ENCODE measurements at places on chromosomes 7 and 10. TPM values are rescaled to one million over a fixed set of nuclear protein-coding genes. Genes with fewer than 3 reads are reported as not detected.

GRCh38 chr10:86290933-86291615, 75.5 kb downstream of the GRID1 start:
- no peaks in the 10 kb centered on the region for H3K4me1 ChIP-seq
- H3K4me3 ChIP-seq = no peak overlapping the region
- H3K36me3 ChIP-seq = no peaks in the 10 kb centered on the region

GRCh38 chr7:50346545-50347497, 42.3 kb downstream of the IKZF1 start:
- no peak overlapping the region for H3K4me3 ChIP-seq
- H3K4me1 ChIP-seq = no peaks in the 10 kb centered on the region
- H3K36me3 ChIP-seq = no peaks in the 10 kb centered on the region
- DNase-seq = no peak

- peaks cover 10% of the 10 kb centered on the region for H3K4me1 ChIP-seq
- H3K36me3 ChIP-seq = no peaks in the 10 kb centered on the region
- no peak overlapping the region for H3K4me3 ChIP-seq
- peak; percentile 79 for DNase-seq
- no peaks in the 10 kb centered on the region for H3K27me3 ChIP-seq
- H3K27ac ChIP-seq = no peak overlapping the region
Observed at GRCh38 chr7:13144673-13145072, 457.2 kb downstream of the ARL4A start.

DNA sequence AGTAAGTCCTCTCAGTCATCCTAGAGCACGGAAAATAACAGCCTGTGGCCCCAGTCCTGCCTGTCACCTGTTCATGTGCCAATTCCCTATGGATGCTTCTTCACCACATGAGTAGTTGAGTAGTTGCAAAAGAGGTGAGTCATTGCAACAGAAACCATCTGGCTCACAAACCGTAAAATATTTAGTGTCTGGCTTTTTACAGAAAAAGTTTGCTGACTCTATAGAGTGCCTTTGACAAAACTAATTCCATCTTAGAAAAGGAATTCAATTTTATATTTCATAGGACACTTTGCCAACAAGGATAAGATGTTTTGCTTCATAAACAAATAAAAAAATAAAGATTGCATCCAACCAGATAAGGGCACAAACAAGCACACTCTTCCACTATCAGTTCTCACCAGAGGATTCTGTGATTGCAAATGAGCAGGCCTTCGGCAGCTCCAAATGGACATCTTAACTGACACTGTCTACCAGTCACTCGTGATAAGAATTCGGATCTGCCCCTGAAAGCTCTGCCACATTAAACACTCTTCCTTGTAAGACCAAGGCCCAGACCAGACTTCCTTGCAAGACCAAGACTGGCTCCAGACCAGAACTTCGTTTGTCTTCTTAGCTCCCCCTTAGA, 242.7 kb upstream of the SEMA3C start:
- H3K4me3 ChIP-seq = no peak overlapping the region
- no peaks in the 10 kb centered on the region for H3K36me3 ChIP-seq
- no peaks in the 10 kb centered on the region for H3K4me1 ChIP-seq
- H3K27ac ChIP-seq = no peak overlapping the region

DNA sequence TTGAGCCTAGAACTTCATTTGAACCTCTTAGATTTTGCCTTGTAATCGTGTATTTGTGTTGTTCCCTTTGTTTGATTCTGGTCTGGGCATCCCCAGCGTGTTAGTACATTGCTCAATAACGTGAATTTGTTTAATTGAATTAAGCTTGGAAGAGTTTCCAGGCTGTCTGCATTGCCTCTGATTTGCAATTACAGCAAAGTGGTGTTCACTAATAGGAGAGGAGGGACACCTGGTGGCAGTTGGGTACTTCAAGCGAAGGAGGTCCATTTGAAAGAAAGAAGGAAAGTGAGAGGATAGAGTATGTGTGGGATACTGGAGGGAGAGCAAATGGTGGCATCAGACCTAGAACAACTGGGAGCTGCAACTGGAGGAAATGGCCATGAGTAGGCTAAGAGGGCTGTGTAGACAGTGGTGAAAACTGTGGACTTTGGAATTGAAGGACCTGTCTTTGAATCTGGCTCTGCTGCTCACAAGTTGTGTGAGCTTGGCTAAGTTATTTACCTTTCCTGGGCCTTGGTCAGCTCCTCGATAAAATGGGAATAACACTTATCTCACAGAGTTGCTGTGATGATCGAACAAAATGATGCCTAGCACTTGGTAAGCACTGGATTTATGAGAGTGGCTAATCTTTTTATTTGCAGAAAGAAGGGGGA, 15.1 kb downstream of the LSMEM1 start:
- peaks cover 9% of the 10 kb centered on the region for H3K4me1 ChIP-seq
- no peaks in the 10 kb centered on the region for H3K27me3 ChIP-seq
- DNase-seq = peak; percentile 86
- no peaks in the 10 kb centered on the region for H3K36me3 ChIP-seq
- no peak overlapping the region for H3K27ac ChIP-seq

DNA sequence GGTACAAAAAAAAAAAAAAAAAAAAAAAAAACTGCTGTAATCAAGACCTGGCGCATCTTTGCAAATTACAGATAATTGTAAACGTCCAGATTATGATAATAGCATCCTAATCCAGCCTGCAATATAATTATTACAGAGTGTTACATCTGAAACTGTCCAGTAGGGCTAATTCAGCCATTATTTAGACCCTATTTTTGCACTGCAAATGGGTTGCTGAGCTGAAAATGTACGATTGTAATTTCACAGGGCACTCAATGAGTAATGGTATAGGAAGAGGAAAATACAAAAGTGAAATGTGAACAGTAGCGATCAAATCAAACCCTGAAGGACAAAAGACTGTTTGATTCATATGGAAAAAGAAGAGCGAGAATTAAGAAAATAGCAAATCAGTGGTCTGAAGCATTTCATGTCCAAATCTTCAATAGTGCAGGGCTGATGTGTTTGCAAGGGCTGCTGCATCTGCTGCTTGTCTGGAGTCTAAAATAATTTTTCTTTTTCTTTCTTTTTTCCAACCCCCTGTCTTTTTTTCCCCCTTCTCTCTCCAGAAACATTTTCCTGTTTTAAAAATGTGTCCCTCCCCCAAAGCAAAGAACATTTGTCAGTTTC, 8.9 kb downstream of the DLX6 start:
- peaks cover 99% of the 10 kb centered on the region for H3K27me3 ChIP-seq
- no peaks in the 10 kb centered on the region for H3K36me3 ChIP-seq
- peaks cover 14% of the 10 kb centered on the region for H3K4me1 ChIP-seq
- no peak overlapping the region for H3K4me3 ChIP-seq
- no peak for DNase-seq
- H3K27ac ChIP-seq = no peak overlapping the region

- no peak overlapping the region for H3K27ac ChIP-seq
- H3K27me3 ChIP-seq = no peaks in the 10 kb centered on the region
- DNase-seq = no peak
- no peak overlapping the region for H3K4me3 ChIP-seq
Observed at GRCh38 chr10:4296161-4296560, 511.2 kb upstream of the KLF6 start.

DNA sequence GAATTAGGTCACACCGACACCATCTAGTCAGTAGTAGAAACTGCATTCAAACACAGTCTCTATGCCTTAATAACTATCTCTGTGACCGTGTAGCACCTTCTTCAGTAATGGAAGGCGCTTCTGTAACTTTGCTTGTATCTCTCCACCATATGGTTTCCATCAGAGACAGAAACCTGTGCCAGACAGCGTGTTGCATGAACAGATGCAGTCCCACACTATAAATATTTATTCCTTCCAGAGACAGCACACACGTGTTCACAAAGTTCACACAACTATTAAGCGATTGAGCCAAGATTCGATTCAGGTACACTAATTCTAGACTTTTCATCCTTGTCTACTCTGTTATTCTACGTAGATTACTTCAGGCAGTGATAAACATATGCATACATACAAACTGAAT, 873.9 kb upstream of the MBL2 start:
- no peak for DNase-seq
- H3K36me3 ChIP-seq = no peaks in the 10 kb centered on the region
- no peaks in the 10 kb centered on the region for H3K27me3 ChIP-seq
- H3K4me3 ChIP-seq = no peak overlapping the region
- no peaks in the 10 kb centered on the region for H3K4me1 ChIP-seq
- no peak overlapping the region for H3K27ac ChIP-seq

- no peak overlapping the region for H3K4me3 ChIP-seq
- H3K27me3 ChIP-seq = peaks cover 18% of the 10 kb centered on the region
- H3K4me1 ChIP-seq = no peaks in the 10 kb centered on the region
- no peak overlapping the region for H3K27ac ChIP-seq
- no peaks in the 10 kb centered on the region for H3K36me3 ChIP-seq
- peak; percentile 34 for DNase-seq
Observed at GRCh38 chr10:132143162-132143561, 43.6 kb upstream of the DPYSL4 start.

DNA sequence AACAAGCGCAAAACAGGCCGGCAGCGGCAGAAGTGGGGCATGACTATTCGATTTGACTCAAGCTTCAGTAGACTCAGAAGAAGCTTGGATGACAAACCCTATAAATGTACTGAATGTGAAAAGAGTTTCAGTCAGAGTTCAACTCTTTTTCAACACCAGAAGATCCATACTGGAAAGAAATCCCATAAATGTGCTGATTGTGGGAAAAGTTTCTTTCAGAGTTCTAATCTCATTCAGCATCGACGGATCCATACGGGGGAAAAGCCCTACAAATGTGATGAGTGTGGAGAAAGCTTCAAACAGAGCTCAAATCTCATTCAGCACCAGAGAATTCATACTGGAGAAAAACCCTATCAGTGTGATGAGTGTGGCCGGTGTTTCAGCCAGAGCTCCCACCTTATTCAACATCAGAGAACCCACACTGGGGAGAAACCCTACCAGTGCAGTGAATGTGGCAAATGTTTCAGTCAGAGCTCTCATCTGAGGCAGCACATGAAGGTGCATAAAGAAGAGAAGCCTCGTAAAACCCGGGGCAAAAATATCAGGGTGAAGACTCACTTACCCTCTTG, 2.8 kb downstream of the ZNF22 start:
- no peak overlapping the region for H3K27ac ChIP-seq
- H3K4me1 ChIP-seq = peaks cover 52% of the 10 kb centered on the region
- H3K4me3 ChIP-seq = no peak overlapping the region
- peaks cover 21% of the 10 kb centered on the region for H3K36me3 ChIP-seq

DNA sequence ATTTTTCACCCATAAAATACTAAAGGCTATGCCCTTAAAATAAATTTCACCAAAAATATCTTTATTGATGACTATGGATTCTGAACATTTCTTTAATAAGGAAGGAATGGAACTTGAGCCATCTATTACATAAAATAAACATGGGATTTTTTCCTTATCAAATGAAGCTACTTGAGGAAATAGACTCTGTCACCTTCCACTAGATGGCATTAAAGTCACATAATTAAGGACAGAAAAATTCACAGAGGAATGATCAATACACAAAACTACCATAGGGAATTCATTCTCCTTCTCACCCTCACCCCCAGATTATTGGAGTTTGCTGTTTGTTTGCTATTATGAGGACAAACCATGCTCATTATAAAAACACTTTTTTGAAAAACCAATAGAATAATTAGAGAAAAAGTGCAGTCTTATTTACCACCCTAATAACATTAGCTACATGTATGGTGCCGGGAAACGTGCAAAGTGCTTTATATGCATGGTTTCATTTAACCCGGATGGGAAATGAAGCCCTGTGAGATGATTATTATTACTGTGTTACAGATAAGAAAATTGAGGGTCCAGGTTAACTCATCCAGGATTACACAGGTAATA, 21.1 kb upstream of the FOXI2 start:
- DNase-seq = peak; percentile 51
- H3K4me1 ChIP-seq = no peaks in the 10 kb centered on the region
- no peaks in the 10 kb centered on the region for H3K27me3 ChIP-seq

DNA sequence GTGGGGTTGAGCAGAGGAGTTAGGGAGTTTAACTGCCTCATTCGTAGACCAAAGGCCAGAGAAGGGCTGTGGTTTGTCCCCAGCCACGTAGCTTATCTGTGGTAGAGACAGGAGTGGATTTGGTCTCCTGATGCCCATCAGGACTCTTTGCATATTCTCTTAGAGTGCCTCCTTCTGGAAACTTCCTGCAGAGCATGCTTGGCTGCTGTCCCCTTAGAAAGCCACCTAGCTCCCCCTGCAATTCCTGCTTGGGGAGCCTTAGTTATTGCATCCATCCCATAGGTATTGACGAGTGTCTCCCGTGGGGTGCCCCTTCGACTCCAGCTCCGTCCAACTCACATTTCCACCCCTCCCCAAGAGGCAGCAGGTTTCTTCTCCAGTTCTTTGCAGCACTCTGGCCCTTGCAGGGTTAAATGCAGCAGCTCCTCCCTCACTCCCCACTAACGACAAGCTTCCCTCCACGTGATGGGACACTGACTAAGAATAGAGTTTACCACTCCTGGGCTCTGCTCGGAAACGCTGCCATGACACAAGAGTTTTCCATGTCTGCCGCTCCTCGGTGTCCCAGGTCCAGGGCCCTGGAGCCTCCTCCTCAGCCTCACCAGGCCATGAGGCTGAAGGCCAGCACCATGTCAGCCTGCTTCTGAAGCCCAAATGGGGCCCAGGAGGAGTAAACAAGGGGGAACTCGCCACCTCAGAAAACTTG, 147.8 kb upstream of the UNC5B start:
- H3K4me1 ChIP-seq = no peaks in the 10 kb centered on the region
- H3K4me3 ChIP-seq = no peak overlapping the region
- no peaks in the 10 kb centered on the region for H3K36me3 ChIP-seq
- H3K27ac ChIP-seq = no peak overlapping the region
- DNase-seq = no peak
- peaks cover 29% of the 10 kb centered on the region for H3K27me3 ChIP-seq

DNA sequence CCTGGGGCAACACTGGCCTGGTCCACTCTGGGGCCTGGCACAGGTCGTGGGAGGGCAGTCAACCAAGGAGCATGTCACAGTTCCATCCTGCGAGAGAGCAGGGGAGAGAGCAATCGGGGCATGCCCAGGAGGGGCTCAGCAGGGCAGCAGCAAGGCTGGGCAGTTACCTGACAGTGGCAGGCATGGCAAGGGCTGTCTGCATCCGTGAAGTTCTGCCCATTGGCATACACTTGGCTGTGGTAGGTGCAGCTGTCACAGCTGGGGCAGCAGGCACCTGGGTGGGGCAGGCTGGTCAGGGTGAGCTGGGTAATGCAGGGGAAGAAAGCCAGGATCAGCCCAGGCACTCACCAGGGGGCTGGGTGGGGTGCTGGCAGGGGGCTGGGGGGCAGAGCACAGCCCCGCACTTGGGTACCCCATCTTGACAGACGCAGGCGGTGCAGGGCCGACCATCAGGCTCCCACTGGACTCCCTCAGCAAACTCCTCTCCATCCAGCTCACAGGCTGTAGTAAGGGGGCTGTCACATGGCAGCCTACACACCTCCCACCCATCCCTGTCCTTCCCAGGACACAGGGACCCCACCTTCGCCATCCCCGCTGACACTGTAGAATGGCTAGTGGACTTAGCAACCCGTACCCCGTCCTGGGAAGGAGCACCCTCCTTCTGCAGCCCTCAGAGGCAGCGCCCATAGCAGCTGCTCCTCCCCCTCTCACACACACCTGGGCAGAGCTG, 17.8 kb downstream of the KCP start:
- H3K4me1 ChIP-seq = peaks cover 15% of the 10 kb centered on the region
- H3K27me3 ChIP-seq = peaks cover 17% of the 10 kb centered on the region
- no peaks in the 10 kb centered on the region for H3K36me3 ChIP-seq
- no peak overlapping the region for H3K27ac ChIP-seq
- DNase-seq = no peak

Gene PSMG3
- total RNA-seq = 33.3 TPM

Gene PDE6C
- total RNA-seq = not detected

Gene MSMB
- not detected for total RNA-seq

Gene LRGUK
- 3.5 TPM for total RNA-seq

All from stomach (tissue), 19 donors.